Fibroblast of skin of left quadriceps (primary cell): ENCODE measurements at places on chromosomes 11 and 22.

DNA sequence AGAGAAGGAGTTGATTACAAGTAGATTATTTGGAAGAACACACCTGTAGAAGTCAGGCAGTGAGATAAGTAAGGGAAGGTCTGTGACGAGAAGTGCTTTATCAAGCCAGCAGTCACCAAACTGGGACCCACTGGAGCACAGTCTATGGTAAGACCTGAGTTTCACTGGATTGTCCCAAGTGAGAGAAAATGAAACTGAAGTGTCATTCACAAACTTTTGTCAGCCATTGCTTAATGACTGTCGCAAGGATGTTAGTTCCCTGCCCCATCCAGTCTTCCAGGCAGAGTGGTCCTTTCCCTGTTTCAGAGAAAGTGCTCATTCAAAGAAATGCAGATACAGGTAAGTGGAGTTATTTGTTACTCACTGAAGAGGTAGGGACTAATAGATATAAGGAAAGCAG lies 728.0 kb upstream of the TENM4 start:
- DNase-seq, result no peak

DNA sequence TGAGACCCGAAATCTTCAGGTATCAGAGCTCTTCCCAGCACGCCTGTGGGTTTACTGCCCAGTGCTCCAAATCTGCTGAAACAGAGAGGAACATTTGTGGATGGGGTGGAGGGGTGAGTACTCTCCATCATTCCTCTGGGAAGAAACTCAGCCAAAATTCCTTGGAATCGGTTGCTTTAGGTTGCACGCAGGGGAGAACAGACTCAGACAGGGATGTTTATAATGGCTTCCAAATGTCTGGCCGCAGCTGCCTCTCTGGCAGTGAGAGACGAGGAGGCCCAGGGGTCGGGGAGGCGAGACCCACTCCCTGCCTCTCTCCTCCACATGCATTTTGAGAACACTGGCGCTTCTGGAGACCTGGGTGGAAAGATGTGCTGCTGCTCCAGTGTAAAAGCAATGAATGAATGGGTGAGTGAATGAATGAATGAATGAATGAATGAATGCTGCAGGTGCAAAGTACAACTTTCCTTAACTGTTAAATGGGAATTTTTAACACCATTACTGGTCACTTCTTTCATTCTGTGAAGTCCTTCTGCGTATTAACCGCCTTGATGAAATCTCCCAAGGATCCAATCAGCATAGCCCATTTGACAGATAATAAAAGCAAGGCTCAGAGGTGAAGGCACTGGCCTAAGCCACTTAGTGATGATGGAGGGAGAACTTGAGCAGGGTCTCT lies 437.4 kb downstream of the MIAT start:
- peak; percentile 85 for DNase-seq

DNA sequence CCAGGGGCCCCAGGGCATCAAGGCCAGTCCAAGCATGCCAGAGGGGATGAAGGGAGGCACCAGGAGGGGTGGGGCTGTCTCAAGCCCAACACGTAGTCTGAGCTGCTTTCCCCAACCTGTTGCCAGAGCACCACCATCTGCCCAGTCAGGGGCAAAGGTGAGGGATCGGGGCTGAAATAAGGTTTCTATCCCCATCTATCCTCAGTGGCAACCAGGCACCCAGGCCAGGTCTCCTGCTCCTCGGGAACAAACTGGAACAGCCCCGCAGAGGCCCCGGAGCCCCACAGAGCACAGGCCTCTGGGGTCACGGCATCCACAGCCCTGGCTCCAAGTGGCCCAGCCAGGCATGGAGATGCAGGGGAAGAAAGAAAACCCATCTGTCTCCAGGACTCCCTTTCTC lies 19.3 kb downstream of the STARD10 start:
- DNase-seq, result no peak

GRCh38 chr11:121722431-121723245 lies 269.9 kb upstream of the SORL1-AS1 start:
- peak; percentile 83 for DNase-seq

DNA sequence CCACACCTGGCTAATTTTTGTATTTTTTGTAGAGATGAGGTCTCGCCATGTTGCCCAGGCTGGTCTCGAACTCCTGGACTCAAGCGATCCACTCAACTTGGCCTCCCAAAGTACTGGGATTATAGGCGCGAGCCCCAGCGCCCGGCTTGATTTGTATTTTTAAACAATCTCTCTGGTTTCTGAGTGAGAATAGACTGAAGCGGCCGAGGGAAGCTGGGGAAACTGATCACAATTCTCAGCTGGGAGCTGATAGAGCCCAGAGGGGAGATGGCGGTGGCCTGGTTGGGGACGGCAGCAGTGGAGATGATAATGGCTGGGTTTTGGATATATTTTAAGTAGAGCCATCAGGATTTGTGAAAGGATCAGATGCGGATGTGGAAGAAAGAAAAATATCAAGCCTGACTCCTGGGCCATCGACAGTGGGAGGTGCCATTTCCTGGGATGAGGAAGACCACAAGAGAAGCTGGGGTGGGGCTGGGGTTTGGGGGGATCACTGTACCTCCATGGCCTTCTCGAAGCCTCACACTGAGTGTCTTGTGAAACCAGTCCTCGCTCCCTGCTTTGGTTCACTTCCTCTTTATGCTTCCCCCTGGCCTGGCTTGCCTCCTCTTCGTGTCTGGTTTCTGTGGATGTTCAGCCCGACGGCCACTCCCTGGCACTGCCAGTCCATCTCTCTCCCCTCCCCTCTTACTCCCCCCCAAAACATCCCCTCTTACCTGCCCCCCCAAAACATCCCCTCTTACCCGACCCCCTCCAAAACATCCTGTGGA lies 51.9 kb downstream of the IGLL1 start:
- DNase-seq, result no peak

DNA sequence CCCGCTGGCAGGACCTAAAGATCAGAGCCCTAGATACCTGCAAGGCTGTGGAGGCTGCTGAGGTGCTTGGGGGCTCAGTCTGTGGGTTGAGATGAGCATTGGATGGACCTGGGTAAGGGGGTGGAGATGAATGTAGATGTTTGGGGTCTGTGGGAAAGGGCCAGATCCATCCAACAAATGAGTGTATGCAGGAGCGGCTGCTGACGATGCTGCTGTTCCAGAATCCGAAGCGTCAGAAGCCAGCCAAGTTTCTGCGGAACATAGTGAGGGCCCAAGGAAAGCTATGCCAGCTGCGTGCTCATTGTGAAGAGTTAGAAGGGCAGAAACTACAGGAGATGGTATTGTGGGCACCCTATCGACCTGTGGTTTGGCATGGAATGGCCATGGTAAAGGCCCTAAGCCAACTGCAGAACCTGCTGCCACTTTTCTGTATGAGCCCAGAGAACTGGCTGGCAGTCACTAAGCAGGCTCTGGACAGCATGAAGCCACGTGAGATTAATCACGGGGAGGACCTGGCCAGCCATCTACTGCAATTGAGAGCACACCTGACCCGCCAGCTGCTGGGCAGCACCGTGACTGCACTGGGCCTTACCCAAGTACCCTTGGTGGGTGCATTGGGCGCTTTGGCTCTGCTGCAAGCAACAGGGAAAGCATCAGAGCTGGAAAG lies 36.6 kb downstream of the RRP8 start:
- DNase-seq, result no peak
